ENCODE measurements at places on chromosomes 5 and 9. TPM values are rescaled to one million over a fixed set of nuclear protein-coding genes. Genes with fewer than 3 reads are reported as not detected.

DNA sequence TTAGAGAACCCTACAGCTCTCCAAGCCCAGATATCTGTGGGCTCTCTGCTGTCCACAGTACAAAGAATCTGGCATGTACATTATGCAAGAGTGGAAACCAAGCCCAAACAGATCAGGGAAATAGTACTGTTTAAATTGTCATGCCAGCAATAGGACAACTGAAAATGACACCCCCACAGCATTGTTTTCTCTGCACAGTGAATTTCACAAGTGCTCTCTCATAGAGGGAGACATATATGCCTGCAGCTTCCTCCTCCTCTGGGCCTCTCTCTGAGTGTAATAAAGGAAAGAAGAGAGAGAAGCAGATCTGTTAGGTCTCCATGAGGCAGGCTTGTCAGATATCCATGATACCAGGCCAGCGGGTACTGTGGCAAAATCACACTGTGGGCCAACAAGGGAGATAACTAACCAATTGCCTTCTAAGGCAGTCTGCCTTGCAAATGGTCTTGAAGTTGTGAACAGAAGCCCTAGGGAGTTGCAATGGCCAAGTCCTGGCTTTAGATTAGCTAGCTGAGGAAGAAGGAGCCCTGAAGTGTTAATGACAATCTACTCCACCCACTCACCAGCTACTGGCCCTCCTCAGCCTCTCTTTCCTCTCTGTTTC lies 54.4 kb upstream of the JMY start:
- no peak for DNase-seq

GRCh38 chr9:35960039-35960655 lies 2.2 kb upstream of the OR2S2 start:
- no peak for DNase-seq

DNA sequence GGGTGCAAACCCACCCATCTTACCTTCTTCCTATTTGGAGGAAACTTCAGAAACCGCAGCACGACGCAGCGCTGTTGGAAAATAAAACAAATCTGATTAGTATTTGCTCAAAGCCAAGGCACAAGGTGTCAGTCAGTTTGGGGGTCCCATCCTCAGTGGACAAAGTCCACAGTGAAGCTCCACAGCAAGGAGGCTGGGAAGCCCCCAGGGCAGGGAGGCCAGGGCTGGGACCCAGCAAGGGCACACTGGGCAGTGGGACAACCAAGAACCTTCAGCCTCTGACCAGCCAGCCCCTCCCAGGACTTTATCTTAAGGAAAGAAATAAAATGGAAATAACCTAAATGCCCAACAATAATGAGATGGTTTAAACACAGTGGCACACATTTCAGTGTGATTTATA lies 11.3 kb downstream of the IPPK start:
- DNase-seq: peak; percentile 18

- no peak for DNase-seq
Observed at GRCh38 chr9:70746760-70747159, 332.3 kb upstream of the KLF9 start.

GRCh38 chr5:173745123-173745522 lies 128.7 kb upstream of the BOD1 start:
- DNase-seq: no peak

GRCh38 chr9:27108981-27109541 lies at the start of gene TEK:
TEK (plus strand) TSS chr9:27109225; CDS start chr9:27109591, 366 bp downstream.
- DNase-seq: no peak

GRCh38 chr9:5971740-5972139 lies 43.7 kb downstream of the RANBP6 start:
- DNase-seq: no peak

- DNase-seq: no peak
Observed at GRCh38 chr5:168125445-168126199, 165.8 kb upstream of the WWC1 start.

DNA sequence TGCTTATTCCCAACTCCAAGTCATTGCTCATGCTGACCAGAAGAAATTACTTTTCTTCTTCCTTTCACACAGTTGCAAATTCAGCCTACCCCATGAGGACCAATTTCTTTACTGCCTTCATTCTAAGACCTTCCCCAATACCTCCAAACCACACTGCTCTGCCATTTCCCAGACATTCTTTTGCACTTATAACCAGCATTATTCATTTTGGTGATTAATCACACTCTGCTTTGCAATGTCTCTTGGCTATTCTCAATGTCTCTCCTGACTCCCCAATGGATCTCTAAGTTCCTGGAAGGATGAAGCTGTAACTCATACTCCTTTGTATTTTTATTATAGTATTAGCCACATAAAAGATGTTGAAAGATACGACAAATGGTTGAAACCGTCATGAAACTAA lies 105.7 kb upstream of the RANBP3L start:
- DNase-seq: no peak

DNA sequence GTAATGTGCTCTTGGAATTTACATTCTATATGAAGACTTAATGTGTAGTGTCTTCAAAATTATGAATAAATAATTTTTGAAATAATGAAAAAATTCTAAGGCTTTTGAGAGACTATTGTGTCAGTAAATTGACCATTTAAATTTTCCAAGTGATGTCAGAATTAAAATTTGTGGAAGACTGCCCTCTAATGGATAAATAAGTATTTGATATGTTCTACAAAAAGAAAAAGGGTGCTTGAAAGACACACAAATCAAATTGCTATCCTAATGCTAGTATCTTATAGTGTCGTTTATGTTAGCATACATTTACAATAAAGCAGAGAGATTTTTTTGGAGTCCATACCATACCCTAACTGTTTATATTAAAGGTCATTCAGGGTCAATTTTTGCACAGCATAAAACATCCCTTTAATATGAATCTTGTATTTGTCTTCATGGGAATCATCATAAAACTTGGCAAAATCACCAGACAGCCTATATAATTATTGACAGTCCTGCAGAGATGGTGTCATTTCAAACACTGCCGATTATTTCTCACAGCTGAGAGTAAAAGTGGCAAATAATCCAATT lies 120.8 kb upstream of the SLC27A6 start:
- DNase-seq: no peak

DNA sequence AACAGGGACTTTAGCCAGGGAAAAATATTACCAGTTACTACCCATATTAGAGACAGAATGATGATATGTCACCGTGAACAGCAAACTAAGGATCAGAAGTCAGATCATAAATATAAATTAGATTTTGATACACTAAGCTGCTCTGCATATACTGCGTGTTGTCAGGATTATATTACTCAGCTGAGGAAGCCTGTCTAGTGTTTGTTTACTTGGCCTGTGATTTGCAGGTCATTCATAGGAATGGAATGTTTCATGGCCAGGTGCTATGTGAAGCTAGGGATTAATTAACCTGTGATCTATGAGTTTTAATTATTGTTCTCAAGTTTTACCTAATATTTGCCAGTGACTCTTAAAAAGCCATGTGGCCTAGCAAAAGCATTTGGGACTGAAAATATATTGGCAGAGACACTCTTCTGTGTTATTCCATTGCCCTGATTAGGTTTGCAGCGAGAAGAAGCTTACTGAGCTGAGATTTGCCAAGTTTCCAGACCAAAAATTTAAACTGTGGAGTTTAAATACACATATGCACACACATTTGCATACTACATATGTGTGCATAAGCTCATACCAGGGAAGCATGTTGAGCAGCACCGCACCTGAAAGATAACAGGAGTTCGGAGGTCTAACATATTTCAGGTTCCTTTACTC lies 496.3 kb upstream of the GRIA1 start:
- no peak for DNase-seq

DNA sequence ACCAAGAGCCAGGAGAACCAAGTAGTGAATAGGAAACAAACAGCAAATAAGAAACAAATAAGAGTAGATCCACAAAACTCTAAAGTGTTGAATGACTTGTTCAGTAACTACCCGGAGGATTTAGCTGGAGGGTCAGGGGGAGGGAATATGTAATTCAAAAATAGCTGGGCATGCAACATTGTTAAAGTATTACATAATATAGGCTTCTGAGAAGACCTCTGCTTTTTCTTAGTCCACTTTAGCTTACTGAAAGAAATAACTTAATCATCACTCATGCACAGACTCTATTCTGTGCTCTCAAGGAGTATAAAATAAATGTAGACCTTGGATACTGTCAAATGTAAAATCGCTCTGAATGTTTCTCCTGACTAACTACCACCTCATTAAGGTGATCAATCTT lies 183.2 kb upstream of the POU5F2 start:
- no peak for DNase-seq

- DNase-seq: no peak
Observed at GRCh38 chr5:174850565-174851169, 126.3 kb downstream of the MSX2 start.

DNA sequence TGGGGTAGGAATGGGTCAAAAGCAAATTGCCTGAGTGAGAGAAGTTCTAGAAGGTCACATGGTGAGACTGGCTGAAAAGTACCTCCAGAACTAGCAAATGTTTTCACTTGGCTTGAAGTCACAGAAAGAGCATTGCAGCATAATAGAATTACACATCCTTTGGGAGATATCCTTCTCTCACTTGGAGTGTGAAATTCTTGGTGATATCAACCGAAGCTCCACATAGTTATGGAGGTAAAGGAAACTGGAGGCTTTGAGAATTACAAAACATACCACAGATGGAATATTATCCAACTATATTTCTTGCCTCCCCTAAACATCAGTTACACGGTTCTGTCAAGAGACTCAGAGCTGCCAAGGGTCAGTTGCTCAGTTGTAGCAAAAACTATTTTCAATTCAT lies 182.4 kb downstream of the SEMA5A start:
- DNase-seq: no peak

GRCh38 chr9:20853866-20854265 lies 169.8 kb downstream of the FOCAD start:
- no peak for DNase-seq

C9 gene
- 1.5 TPM for polyA plus RNA-seq

ADRB2 gene
- 0.92 TPM for polyA plus RNA-seq

C5orf58 gene
- not detected for polyA plus RNA-seq

FAM78A gene
- 1.6 TPM for polyA plus RNA-seq

FGFR4 gene
- polyA plus RNA-seq: 50.2 TPM

GFPT2 gene
- 2.7 TPM for polyA plus RNA-seq

BAAT gene
- 0.15 TPM for polyA plus RNA-seq

Data from kidney (tissue), 22 donors.